ENCODE measurements at places on chromosomes 12 and 14.

DNA sequence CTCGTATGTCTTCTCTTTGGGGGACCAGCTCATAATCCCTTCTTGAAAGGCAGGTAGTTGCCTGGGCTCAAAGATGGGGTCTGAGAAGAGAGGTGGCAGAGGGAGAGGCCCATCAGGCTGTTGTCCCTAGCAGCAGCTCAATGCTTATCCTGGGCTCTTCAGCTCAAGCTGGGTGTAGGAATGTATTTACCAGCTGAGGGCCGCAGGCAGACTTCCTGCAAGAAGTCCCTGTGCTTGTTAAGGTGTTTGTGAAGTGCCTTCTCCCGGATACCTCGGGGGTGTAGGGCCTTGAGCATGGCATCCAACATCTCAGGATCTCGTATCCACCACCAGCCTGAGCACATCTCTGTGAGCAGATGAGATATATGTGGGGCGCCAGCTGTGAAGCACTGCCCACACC is 29.4 kb downstream of the BAZ2A start:
- DNase-seq: no peak

- DNase-seq: no peak
These were observed 57.1 kb downstream of the DYRK2 start for GRCh38 chr12:67705394-67706370.

GRCh38 chr12:89161557-89161956 is 190.7 kb downstream of the DUSP6 start:
- no peak for DNase-seq

- DNase-seq: peak; percentile 45
These were observed 80.8 kb downstream of the ZNF664 start for GRCh38 chr12:124053851-124054250.

DNA sequence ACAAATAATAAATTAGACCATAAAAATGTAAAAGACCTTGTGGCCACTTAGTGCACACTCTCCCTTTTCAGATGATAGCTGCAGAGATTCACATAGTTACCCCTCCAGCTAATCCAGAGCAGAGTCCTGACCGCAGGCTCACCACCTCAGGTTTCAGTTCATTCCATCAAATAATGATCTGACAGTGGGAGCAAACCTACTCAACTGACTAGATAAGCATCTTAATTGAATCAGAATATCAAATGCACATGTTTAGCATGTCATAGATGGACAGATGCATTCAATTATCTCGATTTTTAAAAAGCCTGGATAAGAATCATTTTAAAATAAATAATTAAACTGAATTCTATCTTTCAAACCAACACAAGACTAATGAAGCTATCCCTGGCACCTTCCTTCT is 242.3 kb upstream of the PDZRN4 start:
- no peak for DNase-seq

GRCh38 chr12:24049101-24049500 is 99.6 kb upstream of the SOX5 start:
- DNase-seq: no peak

GRCh38 chr14:100362311-100362927 is 39.3 kb downstream of the SLC25A47 start:
- no peak for DNase-seq

GRCh38 chr14:91341334-91341733 is 76.3 kb downstream of the CCDC88C start:
- DNase-seq: no peak

GRCh38 chr12:131250951-131251315 is 297.2 kb downstream of the ADGRD1 start:
- DNase-seq: no peak

GRCh38 chr12:84767079-84767478 is 145.5 kb downstream of the SLC6A15 start:
- no peak for DNase-seq

GRCh38 chr14:50083467-50084337 is 32.7 kb downstream of the VCPKMT start:
- no peak for DNase-seq

GRCh38 chr12:62519043-62519442 is 52.4 kb downstream of the MON2 start:
- DNase-seq: no peak

DNA sequence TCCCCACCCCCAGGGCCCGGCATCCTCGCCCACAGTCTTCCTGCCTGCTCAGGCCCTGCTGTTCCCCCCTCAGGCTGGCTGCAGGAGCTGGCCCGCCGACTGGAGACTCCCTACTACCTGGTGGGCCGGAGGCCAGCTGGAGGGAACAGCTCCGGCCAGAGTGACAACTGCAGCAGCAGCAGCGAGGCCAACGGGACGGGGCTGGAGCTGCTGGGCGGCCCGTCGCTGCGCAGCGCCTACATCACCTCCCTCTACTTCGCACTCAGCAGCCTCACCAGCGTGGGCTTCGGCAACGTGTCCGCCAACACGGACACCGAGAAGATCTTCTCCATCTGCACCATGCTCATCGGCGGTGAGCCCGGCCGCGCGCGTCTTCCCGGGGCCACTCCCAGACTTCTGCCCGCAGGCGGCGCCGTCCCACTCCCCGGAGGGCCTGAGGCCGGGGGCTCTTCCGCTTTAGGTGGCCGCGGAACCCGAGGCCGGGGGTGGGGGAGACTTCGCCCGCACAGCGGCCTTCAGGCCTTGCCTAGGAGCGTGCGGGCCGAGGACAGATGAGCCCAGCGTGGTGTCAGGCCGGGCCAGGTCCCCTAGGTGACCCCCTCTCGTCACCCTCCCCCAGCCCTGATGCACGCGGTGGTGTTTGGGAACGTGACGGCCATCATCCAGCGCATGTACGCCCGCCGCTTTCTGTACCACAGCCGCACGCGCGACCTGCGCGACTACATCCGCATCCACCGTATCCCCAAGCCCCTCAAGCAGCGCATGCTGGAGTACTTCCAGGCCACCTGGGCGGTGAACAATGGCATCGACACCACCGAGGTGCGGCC is 10.2 kb downstream of the KCNH3 start:
- no peak for DNase-seq

DNA sequence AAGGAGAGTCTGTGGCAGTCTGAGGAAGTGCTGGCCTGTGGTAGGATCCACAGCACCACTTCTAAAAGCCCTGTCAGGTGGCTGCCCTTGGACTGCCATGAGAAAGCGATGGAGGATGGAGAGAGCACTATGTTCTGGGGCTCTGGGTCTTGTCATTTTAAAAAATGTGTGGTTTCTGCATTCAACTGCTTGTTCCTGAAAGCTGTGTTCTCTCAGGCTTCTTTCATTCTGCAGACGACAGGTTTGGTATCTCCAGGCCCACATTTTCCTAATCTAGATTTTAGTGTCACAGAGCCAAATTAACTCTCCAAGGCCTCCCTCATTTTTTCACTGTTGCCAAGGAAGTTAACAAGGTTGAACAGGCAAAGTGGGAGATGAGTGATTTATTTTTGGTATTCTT is 10.5 kb downstream of the OVCH1 start:
- no peak for DNase-seq

DNA sequence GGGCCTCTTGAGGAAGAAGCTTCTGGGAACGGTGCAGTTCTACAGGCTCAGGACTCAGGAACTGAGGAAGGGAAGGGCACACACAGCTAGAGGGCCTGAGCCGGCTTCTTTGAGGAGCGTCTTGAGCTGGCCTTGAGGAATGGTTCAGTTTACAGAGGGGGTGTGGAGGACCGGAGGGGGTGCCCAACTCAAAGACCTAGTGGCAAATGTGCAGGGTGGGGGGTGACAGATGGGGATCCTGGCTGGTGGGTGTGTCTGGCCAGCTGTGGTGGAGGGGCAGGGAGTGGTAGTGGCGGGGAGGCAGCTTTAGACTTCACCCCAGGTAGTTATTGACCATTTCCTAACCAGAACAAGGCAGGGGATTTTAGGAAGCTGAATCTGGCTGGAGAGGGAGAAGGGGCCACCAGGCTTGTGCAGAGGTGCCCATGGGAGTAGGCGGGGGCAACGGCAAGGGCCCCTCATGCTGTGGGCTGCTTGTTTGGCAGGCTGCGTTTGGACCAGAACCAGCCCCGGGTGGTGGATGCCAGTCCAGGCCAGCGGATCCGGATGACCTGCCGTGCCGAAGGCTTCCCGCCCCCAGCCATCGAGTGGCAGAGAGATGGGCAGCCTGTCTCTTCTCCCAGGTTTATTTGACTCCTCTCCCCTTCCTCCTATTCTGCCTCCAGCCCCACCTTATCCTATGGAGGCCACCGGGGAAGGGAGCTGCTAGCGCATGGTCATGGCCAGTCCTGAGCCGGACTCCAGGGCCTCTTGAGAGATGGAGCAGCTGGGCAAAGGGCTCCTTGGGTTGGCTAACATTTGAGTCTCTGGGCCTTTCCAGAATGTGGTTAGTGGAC is 27.8 kb downstream of the PAPLN start:
- no peak for DNase-seq

- no peak for DNase-seq
These were observed 15.2 kb upstream of the CFAP54 start for GRCh38 chr12:96474206-96474605.

Data from HEK293T (cell line).